ENCODE measurements at places on chromosomes 5 and 9.

DNA sequence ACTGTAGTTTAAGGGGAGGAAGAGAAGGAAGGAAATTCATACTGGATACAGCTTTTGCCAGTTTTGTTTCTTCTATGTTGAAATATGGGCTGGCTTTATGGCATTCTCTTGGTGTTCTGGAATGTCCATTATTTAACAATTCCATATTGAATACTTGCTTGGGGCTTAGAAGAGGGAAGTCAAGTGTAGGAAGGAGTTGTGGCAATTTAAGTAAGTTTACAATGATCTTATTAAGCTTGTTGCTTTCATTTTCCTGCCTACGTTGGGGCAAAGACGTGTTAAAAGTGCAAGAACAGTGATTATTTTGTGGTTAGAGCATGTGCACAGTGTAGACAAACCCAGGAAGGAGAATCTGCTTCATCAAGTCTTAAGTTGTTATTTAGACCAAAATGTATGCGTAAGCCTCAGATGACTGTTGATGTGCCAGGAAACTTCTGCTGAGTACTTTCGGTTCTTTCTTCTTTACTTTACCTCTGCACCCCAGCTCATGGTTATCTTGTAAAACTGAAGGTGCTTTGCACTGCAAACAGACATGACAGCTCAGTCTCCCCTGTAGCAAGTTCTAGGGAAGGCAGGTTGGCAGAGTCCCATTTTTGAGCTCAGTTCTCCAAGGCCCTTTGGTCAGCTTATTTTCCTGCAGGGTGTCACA is 75.8 kb downstream of the F2RL2 start:
- DNase-seq, result peak; percentile 63

GRCh38 chr5:74288448-74289108 is 351.9 kb downstream of the ENC1 start:
- DNase-seq, result no peak

- DNase-seq, result no peak
These were observed 548.9 kb downstream of the BNC2 start for GRCh38 chr9:16321461-16322119.

DNA sequence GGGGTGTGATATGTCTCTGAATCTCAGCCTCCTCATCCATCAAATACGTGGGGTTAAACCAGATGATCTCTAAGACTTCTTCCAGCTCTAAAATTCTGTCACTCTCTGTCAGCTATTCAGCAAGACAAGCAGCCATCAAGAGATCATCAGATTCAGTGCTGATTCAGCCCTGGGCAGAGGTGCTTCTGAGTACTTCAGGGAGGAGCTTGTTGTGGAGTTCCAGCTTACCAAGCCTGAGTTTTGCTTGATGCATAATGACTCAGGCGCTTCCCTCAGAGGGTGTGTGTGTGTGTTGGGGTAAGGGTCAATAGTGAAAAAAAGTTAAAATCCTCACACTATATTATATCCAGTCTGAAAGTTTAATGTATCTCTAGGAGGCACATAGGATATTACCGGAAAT is 29.6 kb upstream of the TAF1L start:
- no peak for DNase-seq

DNA sequence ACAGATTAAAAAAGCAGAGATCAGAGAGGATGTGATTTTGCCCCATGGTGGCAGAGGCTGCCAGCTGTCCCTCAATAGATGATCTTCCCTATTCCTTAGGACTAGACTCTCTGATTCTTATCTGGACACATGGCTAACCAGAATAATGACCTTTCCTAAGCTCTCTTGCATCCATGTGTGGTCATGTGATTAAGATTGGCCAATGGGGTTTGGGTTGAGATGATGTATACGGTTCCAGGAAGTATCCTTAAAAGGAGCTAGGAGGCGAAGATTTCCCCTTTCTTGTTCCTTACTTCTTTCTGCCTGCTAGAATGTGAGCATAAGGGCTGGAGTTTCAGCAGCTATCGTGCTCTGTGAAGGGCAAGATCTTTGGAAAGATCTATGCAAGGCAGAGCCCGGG is 39.8 kb downstream of the FOXI1 start:
- DNase-seq, result peak; percentile 18

- no peak for DNase-seq
These were observed 3.8 kb downstream of the IRX1 start for GRCh38 chr5:3599226-3600105.

GRCh38 chr5:97553604-97554452 is 370.8 kb upstream of the RIOK2 start:
- no peak for DNase-seq

DNA sequence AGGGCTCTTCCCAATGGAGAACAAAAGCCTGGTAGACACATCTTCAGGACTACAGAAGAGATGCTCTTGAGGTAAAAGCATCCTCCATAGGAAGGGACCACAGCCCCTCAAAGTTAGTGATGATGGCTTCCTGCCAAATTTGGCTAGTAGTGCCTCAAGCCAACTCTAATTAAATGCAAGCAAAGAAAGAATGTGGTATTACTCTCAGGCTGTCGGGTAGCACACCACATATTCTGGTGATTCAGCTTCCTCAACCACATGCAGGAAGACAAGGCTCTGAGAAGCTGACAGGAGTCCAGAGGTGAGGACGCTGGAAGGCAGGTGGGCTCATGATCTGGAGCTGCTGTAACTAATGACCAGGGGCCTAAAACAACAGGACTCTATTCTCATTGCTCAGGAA is 37.2 kb upstream of the S1PR3 start:
- DNase-seq, result no peak

- peak; percentile 58 for DNase-seq
These were observed 25.9 kb upstream of the AP3B1 start for GRCh38 chr5:78320401-78320800.

- no peak for DNase-seq
These were observed 74.7 kb upstream of the ANXA1 start for GRCh38 chr9:73076970-73077369.

GRCh38 chr9:137221506-137222111 is 431 bp downstream of the RNF208 start:
- no peak for DNase-seq

All from hematopoietic multipotent progenitor cell treated with erythropoietin and hydrocortisone succinate and interleukin-3 and kit ligand, for 6 days (in vitro differentiated cells).